HAP-1 (cell line): ENCODE measurements at places on chromosomes 4 and X.

GRCh38 chrX:13863324-13863723 is 46.4 kb upstream of the GPM6B start:
- no peak for DNase-seq

DNA sequence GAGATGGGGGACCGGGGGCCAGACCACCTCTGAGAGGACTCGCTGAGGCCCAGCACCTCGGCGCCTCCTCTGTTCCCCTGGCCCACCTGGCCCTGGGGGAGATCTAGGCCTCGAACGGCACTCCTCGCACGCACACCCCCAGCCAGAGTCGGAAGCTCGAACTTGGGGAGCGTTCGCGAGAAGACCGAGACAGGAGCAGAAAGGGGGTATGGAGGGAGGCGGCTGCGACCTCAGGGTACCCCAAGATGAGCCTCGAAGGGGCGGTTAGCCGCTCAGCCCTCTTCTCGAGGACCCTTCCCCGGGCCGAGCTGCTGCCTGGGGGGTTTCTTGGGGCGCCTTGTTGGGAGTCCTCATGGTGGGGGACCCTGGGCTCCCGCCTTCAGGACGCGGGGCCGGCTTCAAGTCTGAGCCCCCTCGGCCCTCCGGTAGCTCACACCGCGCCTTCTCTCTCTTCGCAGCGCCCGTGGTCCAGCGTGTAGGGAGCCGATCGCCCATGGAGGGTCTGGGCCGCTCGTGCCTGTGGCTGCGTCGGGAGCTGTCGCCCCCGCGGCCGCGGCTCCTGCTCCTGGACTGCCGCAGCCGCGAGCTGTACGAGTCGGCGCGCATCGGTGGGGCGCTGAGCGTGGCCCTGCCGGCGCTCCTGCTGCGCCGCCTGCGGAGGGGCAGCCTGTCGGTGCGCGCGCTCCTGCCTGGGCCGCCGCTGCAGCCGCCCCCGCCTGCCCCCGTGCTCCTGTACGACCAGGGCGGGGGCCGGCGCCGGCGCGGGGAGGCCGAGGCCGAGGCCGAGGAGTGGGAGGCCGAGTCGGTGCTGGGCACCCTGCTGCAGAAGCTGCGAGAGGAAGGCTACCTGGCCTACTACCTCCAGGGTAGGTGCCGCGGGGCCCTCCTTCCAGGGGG is 706 bp downstream of the DUSP9 start:
- DNase-seq = peak; percentile 49

GRCh38 chrX:7586126-7586525 is 256.8 kb upstream of the VCX start:
- DNase-seq = peak; percentile 11

DNA sequence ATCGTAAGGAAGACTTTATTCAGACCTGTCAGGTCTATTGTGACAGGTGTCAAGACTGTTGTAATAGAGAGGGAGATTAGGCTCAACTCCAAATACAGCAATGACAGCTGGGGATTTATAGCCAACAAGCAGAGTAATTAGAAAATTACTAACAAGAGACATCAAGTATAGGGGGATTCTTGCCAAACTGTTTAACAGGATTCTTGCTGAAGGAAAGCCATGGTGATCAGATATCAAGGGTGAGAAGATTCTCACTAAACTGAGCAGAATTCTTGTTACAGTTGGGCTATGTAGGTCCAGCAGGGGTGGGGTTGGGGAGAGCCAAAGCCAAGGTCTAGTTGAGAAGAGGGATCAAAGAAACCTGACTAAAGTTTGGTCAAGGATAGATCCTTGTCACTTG is 461.0 kb upstream of the GALNT7 start:
- no peak for DNase-seq

- DNase-seq = no peak
Observed at GRCh38 chr4:125338814-125339213, 24.1 kb downstream of the FAT4 start.

GRCh38 chrX:144791298-144791697 is 456.0 kb upstream of the SPANXN1 start:
- DNase-seq = no peak

DNA sequence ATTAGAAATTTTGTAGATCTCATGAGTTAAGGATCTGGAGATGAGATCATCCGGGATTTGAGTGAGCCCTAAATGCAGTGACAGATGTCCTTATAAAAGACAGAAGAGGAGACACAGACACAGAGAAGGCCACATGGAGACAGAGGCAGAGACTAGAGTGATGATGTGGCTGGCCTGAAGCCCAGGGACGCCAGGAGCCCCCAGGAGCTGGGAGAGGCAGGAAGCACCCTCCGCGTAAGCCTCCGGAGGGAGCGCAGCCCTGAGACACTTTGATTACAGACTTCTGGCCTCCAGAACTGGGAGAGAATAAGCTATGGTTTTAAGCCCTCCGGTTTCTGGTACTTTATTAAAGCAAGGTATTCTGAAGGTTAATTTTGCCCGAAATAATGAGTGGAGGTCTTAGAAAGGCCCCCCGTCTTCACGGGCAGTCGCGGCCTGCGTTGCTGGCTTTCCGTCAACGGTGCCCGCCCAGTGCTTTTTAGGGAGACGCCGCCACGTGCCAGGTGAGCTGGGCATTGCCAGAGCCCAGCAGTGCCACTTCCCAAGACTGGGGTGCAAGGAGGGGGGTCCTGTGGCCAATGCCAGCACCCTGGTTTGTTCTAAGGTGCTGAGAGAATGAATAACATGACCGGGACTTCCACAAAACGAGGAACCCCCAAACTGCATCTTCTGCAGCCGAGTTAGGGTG is 8.1 kb downstream of the DHRSX start:
- no peak for DNase-seq

GRCh38 chrX:2526390-2526789 is 25.6 kb upstream of the DHRSX start:
- DNase-seq = no peak
